Stimulated activated CD4-positive, alpha-beta T cell treated with anti-CD3 and anti-CD28 coated beads, Interleukin-4, amount 100 ng/mL, for 48 hours (primary cell): ENCODE measurements at places on chromosomes 7 and 10.

GRCh38 chr7:2086229-2086628 lies 146.5 kb downstream of the MAD1L1 start:
- DNase-seq: no peak

DNA sequence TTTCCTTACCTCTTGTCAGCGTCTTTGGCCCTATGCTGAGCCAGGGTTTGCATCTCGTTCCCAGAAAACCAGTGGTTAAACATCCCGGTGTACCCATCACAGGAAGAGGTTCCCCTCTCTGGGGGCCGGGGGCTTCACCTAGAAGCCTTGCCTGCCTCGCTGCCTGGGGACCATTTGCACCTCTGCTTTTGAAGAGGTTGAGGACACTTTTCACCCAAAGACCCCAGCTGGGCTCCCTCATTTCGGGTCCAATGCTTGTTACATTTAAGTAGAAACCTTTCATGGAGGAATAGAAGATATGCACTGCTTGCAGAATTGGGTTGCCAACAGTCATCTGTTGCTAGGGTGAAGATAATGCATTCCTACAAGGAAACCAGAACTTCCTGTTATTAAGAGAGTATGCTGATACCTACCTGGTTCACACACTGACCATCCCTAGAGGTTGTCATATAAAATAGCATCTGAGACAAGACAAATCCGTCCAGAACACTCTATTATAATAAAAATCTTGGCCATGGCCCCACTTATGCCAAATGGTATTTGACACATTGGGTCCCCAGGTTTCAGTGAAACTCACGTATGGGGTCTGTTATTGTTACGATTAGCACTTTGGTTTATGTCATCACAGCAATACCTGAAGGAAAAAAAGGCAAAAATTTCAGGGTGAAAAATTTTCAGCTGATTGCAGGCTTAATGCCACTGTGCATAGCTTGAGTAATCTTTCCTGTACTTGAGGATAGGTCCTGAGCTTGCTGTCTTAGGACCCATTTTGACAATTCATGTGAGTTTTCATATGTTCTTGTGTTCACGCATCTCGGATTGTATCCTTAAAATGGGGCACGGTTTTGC lies 917 bp downstream of the ZNF365 start:
- no peak for DNase-seq

DNA sequence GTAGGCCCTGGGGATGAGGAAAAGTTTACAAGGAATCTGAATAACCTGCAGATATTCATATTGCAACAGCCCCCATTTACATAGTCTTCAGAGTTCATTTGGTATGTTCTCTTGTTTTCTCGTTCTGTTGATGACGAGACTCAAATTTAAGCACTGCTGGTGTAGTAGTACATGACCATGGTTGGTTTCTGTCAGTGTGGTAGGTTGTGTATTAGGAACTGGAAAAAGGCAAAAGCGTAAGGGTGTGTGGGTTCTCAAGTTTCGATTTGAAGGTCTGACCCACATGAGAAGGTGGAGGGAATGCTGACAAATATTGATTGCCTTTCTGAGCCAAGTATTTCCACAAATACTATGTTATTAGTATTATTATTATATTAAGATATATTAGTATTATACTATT lies 151.7 kb downstream of the AUTS2 start:
- no peak for DNase-seq

DNA sequence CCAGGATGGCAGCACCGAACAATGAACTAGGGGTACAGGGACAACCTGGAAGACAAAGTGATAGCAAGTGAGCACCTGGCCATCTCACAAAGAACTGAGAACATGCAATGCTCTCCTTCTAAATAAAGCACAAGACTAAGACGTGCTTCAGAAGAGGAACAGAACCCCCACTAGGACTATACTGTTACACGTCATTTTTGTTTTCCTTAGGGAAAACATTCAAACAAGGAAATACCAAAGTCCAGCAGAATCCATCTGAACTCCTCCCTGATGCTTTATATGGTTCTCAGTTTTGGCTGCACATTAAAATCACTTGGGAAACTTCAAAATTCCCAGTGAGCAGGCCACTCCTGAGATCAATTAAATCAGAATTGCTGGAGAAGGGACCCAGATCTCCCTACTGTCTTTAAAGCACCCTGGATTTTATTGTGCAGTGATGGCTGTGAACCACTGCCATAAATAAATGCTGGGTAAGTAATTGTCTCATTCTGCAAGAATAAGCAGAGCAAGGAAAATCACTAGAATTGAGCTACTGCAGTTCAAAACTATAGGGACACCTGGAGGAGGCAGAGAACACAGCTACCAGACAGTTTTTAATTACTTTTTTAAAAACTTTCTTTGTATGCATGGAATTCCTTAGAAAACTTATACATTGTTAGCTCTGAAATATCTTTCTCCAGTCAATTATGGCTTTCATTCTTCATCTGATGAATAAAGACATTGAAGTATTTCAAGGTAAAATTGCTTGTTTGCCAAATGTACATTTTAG lies 866.5 kb upstream of the GHITM start:
- DNase-seq: no peak

DNA sequence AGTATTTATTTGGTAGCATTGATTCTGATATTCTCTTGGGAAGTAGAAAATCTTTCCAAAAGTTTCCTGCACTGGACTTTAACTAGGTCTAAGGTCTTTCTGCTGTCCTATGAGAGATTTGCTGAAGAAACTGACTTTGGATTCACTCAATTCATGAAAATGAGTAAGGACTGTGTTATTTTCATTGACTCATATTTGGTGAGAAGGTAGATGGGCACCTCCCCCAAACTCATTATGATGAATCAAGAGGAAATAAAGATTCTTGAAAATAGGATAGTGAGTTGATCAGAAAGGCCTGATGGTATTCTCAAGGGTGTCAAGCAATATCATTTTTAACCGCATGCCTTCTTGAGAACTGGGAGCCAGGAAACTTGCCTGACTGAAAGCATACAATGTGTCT lies 110.3 kb downstream of the RNF133 start:
- DNase-seq: no peak

DNA sequence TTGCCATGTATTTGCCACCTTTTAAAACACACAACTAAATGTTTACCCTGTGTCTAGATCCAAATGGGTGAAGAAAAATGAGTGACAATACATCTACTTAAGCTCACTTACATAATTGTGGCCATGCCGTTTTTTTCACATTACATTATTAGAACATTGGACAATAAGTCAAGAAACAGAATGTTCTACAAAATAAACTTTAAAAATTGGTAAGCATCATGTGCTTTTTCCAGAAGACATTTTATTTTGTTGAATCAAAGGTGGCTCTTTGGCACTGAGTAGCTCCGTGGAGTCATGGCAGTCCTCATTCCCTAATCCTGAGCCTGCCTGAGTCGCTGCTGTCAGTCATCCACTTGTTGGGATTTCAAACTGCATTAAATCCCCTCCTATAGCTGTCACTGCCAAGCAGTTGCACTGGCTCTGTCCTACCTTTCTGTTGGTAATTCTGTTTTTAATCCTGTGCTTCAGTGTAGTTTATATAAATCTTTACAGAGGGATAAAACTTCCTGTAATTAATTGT lies 32.3 kb downstream of the CAV1 start:
- no peak for DNase-seq
